ENCODE measurements at places on chromosomes 3 and 15.

DNA sequence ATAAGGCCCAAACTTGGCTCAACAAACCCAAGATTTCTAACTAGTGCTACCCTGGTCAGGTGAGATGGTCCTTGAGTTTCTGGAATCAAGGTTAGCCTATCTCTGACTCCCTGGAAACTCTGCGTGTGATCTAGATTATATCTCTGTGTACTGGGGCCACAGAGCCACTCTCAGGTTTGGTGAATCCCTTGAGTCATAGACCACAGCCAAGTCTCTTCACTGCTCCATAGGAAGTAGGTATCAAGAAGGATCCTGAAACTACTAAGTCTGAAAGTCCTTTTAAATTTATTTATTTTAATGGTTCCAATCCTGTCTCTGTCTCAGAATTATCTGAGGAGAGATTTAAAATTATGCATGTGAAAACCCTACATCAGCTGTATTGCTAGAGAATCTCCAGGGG is 99.1 kb downstream of the TUSC7 start:
- no peak for DNase-seq

GRCh38 chr3:71103430-71103921 is 480.1 kb downstream of the FOXP1 start:
- DNase-seq, result no peak

DNA sequence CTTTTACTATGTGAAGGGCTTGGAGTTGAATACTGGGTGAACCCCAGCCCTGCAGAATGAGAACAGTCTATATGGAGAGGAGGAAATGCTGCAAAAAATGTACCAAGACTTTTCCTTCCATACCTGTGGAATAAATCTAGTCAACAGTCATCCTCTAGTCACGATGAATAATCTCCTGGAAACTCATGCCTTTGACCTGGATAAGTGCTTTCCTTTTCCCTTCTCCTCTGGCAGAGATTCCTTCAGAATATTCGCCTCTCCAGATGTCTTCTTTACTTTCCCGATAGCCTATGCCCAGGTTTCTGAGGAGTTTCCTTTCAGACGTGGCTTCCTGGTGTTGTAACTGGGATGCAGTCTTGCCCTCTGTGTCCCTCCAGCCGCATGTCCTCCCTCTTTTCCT is 28.1 kb downstream of the CCNL1 start:
- no peak for DNase-seq

DNA sequence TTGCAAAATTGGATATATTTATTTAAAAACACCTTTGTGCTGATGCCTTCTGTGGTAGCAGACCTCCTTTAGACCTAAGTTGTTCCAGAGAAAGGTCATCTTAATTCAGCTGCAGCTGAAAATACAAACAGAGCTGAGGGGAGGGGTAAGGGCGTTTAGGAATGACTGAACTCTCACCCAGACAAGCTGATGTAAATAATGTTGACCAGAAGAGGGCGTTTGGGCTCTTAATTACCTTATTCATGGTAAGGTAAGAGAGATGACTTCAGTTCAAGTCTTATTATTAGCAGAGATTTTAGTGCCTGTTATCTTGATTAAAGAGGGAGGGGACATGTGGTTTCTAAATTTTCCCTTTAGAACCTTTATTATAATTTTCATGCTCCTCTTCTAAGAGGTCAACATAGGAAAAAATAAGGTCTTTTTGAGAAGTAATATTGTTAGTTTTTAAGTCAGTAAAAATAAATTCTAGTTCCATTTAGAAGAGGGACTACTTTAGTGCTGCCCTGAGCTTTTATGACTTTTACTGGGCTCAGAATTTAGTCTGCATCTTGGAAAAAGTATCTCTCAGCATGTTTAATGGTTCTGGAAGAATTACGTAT is 46.3 kb downstream of the GPR171 start:
- DNase-seq, result no peak

GRCh38 chr3:104951426-104951825 is 415.3 kb upstream of the ALCAM start:
- DNase-seq, result no peak

DNA sequence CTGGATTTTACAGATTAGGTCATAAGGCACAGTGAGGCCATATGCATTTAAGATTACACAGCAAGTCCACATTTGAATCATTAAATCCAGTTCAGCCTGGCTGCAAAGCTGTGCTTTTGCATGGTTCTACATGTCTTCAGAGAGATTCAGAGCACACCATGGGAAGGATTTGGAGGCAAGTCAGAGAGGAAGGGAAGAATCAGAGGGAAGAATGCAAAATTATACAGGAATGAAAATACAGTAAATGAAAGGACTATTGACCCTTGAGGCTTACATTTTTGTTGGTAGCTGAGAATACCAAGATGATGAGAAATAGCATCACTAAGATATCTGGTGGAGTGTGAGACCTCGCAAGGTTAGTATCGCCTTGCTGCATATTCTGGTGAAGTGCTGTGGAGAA is 13.9 kb downstream of the FILIP1L start:
- no peak for DNase-seq

GRCh38 chr3:36965440-36965839 is 20.6 kb upstream of the TRANK1 start:
- DNase-seq, result no peak

- DNase-seq, result no peak
These were observed 61.0 kb downstream of the SCAPER start for GRCh38 chr15:76844096-76844495.

- DNase-seq, result no peak
These were observed 94.4 kb downstream of the ANKRD28 start for GRCh38 chr3:15703346-15703745.

DNA sequence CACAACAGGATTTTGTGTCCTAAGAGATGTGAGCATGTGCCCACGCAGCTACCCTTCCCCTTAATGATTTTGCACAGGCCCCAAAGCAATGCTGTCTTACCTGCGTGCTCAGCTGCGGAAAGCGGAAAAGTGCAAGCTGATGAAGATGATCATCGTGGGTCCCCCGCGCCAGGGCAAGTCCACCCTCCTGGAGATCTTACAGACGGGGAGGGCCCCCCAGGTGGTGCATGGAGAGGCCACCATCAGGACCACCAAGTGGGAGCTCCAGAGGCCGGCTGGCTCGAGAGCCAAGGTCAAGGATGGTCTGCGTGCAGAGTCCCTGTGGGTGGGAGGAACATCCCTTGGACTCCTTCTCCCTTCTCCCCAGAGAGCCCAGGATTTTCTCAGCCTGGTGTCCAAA is 103.1 kb downstream of the LRRK1 start:
- DNase-seq, result no peak

GRCh38 chr15:80560601-80561400 is 134.3 kb upstream of the ABHD17C start:
- DNase-seq, result no peak

DNA sequence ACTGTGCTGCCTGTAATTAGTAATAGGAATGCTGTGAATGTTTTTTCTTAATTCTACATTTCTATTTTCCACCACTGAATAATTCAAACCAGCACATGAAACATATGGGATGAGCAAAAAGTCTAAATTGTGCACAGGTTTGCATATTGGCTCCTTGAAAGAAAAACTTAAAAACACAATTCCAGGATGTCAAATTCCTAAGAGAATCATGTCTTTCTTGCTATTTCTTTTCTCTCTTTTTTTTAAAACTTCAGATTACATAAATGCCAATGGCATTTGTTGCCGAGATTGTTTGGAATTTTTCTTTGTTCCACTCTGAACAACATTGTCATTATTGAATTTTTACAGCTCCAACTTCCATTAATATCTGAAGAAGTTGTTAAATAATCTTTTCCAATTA is 60.8 kb downstream of the VGLL3 start:
- DNase-seq, result no peak

- no peak for DNase-seq
These were observed 29.5 kb downstream of the EFCC1 start for GRCh38 chr3:129030611-129031010.

DNA sequence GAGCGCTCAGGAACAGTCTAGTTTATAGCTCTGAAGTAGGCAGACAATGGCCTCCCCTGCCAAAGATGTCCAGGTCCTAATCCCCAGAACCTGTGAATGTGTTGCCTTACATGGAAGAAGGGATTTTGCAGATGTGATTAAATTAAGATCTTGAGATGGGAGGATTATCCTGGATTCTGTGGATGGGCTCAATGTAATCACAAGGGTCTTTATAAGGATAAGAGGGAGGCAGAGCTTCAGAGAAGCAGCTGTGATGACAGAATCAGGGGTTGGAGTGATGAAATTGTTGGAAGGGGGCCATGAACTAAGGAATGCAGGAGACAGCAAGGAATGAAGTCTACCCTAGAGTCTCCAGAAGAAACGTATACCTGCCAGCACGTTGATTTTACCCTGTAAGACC is 14.0 kb upstream of the GK5 start:
- DNase-seq, result no peak

DNA sequence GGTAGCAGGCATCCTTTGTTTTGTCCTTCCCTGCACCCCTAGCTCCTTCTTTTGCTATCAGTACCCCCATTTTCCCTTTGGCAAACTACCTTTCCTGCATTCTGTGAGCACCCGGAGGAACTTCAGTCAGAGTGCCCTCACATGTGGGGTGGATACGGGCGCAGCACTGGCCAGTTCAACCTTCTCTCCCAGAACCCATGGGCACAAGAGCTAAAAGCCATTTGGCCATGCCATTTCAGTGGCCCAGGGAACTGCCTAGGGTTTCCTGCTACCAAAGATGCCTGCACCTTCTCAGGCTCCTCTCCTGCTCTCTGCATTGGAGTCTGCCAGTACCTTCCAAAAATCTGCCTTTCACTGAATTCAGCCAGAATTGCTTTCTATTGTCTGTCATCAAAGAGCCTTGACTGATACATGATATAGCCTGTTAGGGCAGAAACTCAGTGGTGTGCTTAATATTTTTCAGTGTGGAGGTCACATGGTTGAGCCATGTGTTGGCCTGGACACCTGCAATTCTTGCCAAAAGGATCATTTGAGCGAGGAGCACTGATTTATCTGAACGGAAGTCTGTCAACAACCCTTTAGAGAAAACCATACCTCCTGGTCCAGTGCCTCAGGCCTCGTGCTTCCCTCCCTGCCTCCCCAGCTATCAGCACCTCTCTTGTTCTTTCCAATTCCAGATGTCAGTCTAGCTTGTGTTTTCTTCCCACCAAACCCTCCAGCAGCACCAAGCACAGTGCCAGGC is 27.0 kb upstream of the HHATL start:
- no peak for DNase-seq

DNA sequence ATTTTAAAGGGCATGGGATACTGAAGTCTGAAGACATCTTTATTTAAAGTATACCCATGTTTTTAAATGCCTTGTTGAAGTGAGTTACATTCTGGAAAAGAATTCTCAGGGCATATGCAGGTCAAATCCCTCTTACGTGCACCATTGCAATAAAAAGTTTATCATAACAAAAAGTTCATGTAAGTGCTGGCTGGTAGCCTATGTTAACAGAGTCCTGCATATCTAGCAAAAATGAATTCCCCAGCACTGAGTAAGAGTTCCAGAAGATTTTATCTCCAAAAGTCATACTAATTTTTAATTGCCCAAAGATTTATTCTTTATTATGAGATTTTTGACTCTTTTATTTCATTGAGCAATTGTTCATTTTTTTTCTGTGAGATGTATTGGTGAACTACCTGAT is 104.7 kb upstream of the ROBO1 start:
- no peak for DNase-seq

DNA sequence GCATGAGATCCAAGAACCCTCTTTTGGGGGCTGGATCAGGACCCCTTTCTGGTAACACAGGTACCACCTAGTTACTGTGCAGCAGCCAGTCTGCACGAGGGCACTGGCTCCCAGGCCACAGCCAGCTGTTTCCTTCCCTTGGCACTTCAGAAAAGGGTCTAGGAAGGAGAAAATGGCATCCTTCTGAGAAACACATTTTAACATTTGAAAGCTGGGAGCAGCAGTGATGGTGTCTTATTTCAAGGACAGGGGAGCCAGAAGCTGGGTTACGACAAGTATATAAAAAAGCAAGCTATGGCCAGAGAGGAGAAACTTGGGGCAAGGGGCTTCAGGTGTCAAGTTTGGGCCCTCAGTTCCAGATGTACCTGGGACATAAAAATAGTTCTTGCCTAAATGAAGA is 282.8 kb downstream of the CTNNB1 start:
- no peak for DNase-seq

DNA sequence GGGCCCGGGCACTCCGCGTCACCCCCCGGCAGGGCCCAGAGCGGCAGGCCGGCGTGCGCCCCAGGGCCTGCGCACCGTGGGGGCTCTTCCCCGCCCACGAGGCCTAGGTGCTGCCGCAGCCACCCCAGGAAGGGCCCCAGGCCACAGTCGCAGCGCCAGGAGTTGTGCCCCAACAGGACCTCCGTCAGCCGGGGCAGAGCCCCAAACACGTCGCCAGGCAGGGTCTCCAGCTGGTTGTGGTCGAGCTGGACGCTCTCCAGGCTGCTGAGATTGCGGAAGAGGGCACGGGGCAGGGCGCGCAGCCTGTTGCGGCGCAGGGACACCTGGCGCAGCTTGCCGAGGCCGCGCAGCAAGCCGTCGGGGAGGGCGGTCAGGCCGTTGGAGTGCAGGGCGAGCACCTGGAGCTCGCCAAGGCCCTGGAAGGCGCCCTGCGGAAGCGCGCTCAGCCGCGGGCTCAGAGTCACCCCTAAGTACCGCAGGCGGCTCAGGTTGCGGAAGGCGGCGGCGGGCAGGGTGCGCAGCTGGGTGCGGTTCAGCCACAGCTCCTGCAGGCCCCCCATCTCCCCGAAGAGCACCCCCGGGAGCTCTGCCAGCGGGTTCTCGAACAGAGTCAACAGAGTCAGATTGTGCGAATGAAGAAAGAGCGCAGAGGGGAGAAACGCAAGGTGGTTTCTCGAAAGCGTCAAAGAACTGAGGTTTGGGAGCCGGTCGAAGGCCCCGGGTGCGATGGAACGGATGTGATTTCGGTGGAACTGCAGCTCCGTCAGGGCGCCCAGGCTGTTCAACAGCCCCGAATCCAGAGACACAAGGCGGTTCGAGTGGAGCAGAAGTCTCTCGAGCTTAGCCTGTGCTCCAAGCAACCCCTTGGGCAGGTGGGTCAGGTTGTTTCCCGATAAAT is 2.0 kb downstream of the GP5 start:
- peak; percentile 24 for DNase-seq

GRCh38 chr3:23079976-23080375 is 123.2 kb upstream of the UBE2E2 start:
- no peak for DNase-seq

GRCh38 chr3:9795207-9795606 is 2.3 kb downstream of the ARPC4 start:
- peak; percentile 36 for DNase-seq

GRCh38 chr3:150703299-150703755 is 393 bp downstream of the ERICH6 start:
- DNase-seq, result peak; percentile 61

- peak; percentile 16 for DNase-seq
These were observed 4.8 kb downstream of the VIPR1 start for GRCh38 chr3:42507252-42507651.

DNA sequence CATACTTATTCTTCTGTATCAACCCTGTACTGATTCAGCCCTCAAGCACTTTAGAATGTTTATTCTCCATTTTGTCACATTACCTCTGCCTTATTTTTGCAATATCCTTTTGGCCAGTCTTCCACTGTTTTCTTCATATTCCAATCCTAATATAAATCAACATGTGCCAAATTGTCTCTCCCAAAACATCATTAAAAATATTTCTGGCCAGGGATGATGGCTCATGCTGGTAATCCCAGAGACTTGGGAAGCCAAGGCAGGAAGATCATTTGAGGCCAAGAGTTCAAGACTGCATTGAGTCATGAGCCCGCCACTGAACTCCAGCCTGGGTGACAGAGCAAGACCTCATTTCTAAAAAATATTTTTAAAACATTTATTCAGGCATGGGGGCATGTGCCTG is 641.4 kb upstream of the CBLB start:
- no peak for DNase-seq

Measured in CD4-positive, alpha-beta T cell treated with Interleukin-15 for 1 hour (primary cell).